Stimulated activated CD8-positive, alpha-beta memory T cell treated with anti-CD3 and anti-CD28 coated beads, Interleukin-7, amount 100 ng/mL, for 48 hours (primary cell): ENCODE measurements at places on chromosomes 6 and 20.

DNA sequence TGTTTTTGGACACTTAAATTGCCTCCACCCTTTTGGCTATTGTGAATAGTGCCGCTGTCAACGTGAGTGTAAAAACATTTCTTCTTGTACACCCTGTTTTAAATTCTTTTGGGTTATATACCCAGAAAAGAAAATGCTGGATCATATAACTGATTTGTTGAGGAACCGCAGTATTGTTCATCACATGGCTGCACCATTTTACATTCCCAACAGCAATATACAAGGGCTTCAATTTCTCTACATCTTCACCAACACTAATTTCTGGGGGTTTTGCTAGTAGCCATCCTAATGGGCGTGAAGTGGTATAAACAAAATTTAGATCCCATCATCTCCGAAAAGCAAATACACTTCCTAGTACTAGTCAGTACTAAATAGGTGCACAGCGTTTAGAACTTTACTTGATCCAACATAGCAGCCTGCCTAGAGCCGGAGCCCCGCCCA, 579 bp upstream of the BPHL start:
- DNase-seq: no peak

- DNase-seq: no peak
These were observed 150.7 kb downstream of the DTNBP1 start for GRCh38 chr6:15512126-15512525.

DNA sequence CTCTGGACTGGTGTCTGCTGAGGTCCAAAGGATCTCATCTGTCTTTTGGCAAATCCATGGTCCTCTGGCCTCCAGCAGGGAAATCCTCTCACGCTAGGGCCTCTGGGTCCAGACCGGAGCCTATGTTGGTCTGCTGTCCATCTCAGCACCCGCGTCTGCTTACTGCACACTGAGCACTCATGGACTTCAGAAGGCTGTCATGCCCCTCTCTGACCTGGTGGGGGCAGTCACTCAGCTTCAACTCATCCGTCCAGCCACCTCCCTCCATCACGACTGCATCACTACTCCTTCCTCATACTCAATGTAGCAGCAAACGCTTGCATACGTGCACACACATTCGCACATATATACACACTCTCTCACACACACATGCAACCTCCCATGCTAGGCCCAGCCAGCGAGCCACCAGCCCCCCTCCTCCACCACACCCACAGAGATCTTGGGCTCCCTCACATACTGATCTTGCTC, 33.3 kb downstream of the GABRR2 start:
- DNase-seq: no peak

DNA sequence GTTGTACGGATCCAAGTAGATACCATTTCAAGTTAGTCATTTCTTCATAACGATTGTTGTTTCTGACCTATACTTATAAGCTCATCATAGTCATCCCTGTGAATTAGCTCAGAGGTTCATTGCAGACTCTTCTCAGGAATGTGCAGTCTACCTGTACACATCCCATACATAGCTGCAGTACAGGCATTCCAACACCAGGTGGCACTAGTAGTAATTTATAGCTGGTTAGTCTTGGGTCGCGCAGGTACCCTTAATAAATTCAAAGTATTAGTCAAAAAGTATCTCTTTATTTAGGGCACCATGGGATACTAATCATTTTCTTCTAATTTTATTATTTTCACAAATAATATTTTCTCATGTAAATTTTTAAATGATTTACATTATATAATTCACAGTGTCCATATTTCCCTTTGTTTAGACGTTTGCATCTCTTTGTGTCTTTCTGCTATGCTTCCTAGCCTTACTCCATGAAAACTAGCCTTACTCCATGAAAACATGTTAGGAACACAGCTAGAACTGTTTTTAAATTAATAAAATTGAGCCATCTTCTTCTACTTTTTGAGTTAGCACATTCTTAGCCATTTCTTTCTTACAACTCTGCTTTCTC, 128.6 kb upstream of the FAM83B start:
- no peak for DNase-seq

DNA sequence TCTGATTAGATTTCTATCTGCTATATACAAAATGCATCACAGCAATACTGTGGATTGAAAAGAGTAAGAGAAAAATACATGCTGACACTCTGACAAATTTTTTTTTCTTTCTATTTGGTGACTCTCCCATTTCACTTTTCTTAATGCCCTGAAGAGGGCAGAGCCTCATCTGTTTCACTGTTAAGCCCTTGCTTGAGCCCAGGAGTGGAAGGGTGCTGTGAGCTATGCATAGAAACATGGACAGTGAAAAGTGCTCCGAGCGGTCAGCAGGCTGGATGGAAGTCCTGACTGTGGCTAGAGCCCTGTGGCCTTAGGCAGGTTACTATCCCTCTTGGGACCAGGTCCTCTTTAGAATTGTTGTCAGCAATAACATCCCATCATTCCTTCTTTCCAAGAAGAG, 17.4 kb upstream of the CSE1L start:
- no peak for DNase-seq
